Stimulated activated CD4-positive, alpha-beta T cell treated with anti-CD3 and anti-CD28 coated beads, Interleukin-2, amount 100 ng/mL, for 24 hours (primary cell): ENCODE measurements at places on chromosomes 6 and 20.

DNA sequence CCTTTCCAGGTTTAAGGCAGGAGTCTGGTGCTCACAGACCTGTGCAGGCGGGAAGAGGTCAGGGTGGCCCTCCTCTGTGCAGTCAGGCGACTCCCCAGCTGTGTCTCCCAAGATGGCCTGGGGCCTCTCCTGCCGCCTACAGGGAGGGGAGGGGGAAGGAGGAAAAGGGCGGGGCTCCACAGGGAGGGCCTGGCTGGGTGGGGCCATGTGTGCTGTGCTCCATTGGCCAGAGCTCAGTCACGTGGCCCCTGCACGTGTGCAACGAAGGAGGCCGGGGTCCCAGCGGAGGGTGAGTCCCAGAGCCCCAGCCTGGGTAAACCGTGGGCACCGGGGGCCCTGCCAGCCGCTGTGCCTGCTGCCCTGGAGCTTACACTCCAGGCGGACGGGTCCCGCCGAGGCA is 211.6 kb downstream of the ZDHHC14 start:
- DNase-seq: peak; percentile 16

- no peak for DNase-seq
These were observed 33.3 kb upstream of the KIF16B start for GRCh38 chr20:16606468-16607070.

DNA sequence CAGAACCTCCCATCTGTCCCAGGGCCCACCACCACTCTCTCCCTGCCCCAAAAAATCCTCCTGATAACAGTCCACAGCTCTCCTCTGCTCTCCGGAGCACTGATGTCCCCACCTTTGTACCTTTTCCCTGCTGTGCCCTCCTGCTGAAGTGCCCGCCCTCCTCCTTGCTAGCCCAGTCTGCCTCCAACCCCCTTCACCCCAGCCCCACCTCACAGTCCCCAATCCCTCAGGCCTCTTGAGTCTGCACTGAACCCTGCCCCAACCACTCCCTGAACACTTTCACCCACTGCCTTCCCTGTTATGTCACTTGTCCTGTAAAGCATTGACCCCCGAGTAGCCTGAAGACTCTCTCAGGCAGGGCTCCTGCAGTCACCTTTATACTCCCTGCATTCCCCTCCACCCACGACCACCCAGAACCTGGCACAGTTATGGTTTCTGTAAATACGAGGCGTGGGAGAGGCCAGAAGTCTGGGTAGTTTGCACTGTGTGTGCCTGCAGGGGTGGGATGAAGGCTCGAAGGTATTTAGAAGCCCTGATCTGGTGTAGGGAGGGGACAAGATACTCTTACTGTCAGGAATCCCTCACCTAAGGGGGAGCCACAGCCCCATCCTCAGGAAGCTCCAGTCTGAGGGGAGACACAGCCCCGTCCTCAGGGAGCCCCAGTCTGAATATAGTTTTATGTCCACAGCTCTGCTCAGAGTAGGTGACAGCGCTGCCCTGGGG is 5.4 kb downstream of the GLP1R start:
- DNase-seq: no peak

DNA sequence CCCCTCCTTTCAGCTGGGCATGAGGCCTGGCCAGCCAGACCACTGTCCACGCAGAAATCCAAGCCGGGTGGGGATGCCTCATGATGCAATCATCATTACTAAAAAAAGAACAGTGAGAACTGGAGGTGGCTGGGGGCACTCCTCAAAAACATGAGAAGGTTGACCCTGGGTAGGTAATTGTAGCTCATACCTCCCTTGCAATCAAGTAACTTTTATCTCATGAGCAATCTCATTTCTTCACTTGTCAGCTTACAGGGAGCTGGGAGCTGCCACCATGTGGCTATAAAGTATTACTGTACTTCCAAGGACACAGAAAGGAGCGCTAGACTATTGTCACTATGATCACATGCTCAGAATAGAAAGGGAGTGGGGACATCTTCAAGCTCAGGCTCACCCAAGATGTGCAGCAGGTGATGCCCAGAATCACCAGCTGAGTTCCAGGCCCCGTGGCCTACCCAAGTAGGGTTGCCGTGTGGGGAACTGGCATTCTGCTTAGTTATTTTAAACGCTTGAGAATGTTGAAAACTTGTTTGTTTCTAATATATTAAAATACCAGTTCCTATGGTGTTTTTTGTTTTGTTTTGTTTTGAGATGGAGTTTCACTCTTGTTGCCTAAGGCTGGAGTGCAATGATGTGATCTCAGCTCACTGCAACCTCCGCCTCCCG is 3.0 kb upstream of the CDH26 start:
- DNase-seq: no peak

DNA sequence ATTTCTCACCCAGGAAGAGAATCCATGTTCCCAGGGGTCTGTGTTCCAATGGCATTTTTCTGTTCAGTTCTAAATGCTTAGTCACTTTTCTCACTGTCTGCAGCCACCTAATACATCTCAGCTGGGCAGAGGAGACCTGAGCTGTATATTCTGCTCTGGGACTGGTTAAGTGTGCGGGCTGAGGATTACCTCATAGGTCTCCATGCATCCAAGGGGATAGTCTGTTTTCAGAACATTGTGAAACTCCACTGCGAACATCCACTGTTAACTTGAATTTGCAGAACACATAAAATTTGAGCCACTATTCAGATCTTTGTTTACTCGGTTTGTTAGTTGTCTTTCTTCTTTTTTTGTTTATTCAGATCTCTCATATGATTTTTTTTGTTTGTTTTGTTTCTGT is 947.1 kb downstream of the TFAP2A start:
- DNase-seq: no peak

DNA sequence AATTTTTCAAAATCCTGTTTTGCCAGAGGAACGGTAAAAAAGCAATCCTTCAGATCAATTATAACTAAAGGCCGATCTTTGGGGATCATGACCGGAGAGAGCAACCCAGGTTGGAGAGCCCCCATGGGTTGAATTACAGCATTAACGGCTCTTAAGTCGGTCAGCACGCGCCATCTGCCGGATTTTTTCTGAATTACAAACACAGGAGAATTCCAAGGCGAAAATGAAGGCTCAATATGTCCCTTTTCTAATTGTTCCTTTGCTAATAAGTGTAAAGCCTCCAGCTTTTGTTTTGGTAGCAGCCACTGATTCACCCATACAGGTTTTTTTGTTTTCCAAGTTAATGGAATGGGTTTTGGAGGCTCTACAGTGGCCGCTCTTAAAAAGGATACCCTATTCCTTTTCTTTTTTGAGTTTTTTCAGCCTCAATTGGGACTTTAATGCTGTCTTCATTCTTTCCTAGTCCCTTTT is 16.9 kb upstream of the PTCRA start:
- peak; percentile 67 for DNase-seq

GRCh38 chr20:3658019-3658715 is 5.0 kb downstream of the GFRA4 start:
- no peak for DNase-seq

DNA sequence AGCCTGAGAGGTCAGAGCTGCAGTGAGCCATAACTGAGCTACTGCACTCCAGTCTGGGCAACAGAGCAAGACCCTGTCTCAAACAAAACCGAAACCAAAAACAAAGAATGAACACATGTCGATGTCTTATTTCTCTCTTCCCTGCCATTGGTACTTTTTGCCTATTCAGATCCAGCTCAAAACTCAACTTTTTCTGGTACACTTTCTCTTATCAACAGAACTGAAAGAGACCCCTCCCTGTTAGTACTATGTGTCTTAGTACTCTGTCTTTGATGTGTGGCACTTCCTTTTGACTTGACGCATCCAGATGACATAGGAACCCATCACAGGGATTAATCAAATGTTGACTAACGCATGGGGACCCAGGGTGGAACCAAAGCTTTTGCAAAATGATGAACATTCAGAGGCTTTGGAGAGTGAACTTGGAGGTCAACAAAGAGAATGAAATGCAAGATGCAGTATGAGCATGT is 44.8 kb downstream of the AKAP12 start:
- no peak for DNase-seq

DNA sequence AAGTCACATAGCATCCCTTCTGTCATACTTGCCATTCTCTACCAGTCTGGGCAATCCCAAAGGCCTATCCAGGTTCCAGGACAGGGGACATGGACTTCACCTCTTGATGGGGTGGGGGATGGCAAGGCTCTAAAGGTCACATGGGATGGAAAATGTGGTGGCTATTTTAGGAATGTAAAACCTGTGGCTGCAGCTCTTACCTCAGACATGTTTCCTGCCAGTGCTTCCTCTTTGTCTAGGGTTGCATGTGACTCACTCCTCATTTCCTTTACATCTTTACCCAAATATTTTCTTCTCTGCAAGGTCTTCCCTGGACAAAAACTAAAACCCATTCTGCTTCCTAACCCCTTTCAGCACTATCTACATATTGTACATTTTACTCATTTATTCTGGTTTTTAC is 135.7 kb downstream of the BTBD3 start:
- DNase-seq: no peak

DNA sequence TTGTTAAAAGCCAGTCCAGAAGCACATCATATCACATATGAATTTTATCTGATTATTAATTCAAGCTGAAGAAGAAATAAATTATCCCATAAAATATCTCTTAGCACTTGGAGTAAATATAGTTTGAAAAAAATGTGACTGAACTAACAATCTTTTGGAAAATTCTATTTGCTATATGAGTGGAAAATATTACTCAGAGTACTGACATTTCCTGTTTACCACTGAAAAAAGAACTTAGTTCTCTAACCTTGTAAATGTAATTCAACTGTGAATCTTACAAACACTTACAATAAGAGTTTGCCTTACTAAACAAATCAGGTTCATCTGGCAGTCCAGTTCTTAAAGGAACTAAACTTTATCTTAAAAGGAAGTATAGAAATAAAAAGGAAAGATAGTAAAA is 44.2 kb downstream of the MOXD1 start:
- no peak for DNase-seq

DNA sequence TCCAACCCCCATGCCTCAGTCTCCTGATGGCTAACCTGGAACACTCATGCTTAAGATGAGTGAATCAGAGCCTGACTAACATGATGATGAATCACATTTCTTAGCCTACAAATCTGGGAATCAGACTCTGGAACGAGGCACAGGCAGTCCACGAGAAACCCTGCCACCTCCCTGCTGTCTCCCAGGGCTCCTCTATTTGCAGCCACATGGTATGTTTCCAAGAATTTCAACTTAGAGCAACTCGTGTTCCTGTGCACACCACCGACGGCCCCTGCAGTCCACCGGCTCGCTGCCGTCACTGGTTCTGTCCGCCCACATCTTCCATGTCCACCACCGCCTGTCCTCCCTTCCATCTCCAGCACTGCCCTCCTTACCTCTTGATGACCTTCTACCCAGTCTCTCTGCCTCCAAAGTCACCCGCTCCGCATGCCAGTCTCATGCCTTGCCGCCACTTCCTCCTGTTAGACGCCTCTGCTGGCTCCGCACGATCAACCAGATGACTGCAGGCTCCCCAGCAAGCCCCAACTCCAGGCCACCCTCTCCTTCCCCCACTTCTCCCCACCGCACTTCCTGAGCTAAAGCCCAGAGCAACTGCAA is 87.6 kb downstream of the AGPAT4 start:
- DNase-seq: no peak

- DNase-seq: no peak
These were observed 107.1 kb downstream of the UBE3D start for GRCh38 chr6:82958551-82958950.

DNA sequence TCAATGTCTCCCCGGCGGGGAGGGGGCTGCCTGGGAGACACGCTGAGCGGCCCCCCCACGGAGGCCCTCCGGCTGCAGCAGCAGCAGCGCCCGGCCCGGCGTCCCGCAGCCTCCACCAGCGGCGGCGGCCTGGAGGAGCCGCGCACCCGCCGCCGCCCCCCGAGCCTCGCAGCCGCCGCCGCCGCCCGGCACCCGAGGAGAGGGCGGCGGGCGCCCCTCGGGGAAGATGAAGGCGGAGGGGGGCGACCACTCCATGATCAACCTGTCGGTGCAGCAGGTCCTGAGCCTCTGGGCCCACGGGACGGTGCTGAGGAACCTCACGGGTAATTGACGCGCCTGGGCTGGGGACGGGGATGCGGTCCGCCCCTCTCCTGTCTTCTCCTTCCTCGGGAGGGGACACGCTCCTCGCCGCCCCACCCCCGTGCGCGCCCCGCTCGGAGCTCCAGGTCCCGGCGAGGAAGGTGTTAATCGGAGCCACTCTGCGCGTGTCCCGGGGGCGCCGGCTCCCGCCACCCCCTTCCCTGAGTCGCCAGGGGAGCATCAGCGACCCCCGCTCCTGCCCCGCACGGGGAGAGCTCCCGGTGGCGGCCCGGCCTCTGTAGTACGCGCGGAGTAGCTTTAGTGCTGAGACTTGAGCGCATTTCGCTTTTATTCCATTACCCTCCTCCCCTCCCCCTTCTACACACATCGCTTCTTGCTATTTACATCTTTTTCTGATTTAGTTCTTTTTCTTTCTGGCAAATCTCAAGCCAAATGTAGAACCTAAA is 686 bp downstream of the TMEM170B start:
- peak; percentile 31 for DNase-seq

GRCh38 chr6:56406276-56407269 is 159.2 kb upstream of the COL21A1 start:
- DNase-seq: no peak

- no peak for DNase-seq
These were observed 128.0 kb downstream of the UST start for GRCh38 chr6:148874698-148875293.

GRCh38 chr6:26355366-26355765 is 9.6 kb upstream of the BTN3A2 start:
- DNase-seq: no peak

DNA sequence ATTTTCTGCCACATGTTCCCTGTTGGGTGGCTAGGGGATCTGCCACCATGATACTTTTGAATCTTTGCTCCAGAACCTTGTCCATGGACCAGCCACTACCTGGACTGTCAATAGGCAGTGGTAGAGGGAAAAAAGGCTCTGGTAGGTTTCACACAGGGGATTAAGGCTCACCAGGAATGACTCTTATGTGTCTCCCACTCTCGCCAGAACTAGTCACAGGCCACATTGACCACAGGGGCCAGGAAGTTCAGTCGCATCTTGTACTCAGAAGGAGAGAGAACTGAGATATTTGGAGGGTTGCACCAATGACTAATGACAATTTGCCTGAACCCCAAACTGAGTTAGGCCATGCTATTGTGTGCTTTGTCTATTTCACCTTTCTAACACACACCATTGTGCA is 23.6 kb upstream of the APCDD1L start:
- DNase-seq: no peak

- DNase-seq: no peak
These were observed 69.2 kb upstream of the CCN6 start for GRCh38 chr6:111984516-111985201.

- no peak for DNase-seq
These were observed 47.1 kb upstream of the EDN3 start for GRCh38 chr20:59253325-59253724.

- DNase-seq: peak; percentile 45
These were observed 47.1 kb upstream of the TBC1D7 start for GRCh38 chr6:13375360-13375878.

DNA sequence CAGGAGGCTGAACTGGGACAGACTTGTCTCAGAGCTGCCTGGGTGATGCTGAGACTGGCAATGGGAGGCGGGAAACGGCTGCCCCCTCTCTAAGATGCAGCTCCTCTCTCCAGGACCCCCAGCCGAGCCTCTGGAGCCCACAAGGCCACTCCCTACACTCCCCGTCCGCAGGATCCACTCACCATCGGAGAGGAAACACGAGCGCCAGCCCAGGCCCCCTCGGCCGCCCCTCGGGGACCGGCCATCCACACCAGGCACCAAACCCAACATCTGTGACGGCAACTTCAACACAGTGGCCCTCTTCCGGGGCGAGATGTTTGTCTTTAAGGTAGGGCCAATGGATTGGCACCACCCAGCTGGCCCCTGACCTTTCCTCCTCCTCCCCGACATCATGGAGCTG is 10.8 kb downstream of the MMP24OS start:
- DNase-seq: no peak

GRCh38 chr6:147390909-147391536 is 117.5 kb upstream of the SAMD5 start:
- DNase-seq: no peak
